Left renal pelvis (tissue), 4 donors: ENCODE measurements at places on chromosomes 7 and 10.

DNA sequence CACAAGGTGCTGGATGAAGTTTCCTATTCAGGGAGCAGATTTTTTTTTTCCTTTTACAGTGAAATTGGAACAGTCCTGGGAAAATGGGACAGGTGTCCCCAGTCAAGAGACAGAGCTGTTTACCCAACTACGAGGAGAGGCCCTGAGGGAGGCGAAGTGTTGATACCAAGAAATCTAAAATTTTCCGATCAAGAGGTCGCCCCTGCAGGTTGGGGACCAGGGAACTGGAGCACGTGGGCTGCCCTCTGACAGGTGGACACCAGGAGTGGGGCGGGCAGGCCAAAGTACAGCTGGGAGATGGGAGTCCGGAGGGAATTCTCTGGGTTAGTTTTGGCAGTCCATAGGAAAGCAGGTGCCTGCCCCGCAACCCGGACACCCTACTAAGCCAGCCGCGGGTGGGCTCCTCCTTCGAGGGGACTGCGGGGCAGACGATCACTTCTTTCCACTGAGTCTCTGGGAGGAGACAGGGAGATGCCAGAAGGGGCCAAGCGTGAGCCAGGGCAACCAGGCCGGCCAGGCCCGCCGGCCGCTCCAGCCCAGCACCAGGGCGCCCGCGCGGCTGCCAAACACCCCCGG, 965 bp upstream of the CAMK1D start:
- no peak for DNase-seq

GRCh38 chr7:36346260-36346831, 43.3 kb upstream of the ANLN start:
- DNase-seq = no peak

DNA sequence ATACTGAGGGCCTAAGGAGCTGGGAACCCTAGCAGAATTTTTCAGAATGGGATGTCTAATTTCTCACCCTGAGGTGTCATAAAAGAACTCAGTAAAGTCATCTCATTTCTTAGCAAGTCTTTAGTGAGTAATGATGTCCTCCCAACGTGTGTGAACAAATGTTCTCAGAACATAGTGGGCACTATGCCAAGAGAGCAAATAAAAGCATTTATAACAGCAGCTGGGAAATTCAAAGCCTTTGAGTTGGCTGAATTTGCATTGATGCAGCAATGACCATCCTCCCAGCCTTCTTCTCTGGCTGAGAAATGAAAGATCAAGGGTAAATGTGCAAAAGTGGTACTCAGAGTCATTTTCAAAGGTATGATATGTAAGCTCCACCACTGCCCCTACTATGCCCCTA, 109.4 kb downstream of the FAM107B start:
- no peak for DNase-seq

DNA sequence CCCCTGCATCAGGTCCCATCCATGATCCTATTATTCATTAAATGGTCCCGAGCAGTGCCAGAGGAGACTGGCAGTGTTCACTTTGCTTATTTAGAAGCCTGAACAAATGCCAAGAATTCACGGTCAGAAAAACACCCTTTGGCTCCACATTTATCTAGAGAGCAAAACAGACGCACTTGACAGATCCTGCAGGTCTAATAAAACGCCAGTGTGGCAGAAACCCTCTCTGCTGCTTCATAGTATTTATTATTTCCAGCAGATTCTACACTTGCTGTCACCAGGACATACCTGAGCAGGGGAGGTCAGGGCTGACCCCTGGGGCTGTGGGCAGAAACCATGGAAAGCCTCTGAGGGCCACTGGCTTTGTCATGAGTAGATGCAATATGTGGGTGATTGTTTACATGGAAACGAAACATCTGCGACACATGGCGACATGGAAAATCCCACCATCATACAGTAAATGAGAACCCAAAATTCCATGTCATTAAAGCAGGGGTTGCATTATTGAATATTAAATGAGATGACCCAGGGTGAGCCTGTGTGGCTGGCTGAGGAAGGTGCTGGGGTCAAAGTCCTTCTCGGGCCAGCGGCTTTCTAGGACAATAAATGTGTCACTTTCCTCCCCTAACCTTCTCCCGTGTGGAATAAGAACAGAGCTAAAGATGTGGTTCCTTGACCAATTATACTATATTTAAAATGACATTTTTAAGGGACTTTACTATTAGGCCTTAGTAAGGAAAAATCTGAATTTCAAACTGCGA, 205.9 kb upstream of the SVIL start:
- DNase-seq = no peak

- DNase-seq = no peak
Measured at GRCh38 chr7:138116892-138117291, 40.6 kb downstream of the AKR1D1 start.

DNA sequence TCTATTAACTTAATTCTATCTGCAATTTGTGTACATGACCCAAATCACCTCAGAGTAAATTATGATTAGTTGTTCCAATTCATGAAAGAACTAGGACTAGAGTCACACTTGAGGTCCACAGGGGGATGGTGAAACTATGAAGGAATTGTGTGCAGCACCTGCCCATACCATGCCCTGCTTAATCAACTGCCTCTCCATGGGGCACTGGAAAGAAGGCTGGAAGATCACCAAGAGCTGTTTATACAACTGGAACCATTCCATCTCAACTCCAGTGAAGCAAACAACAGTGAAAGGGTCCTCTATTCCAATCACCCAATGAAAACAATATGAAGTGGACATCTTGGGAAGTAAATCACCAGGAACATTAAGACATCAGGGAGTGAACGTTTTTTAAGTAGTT, 98.7 kb upstream of the SEMA3D start:
- no peak for DNase-seq
